Colonic mucosa (tissue), 4 donors: ENCODE measurements at places on chromosomes 2 and 18. TPM values are rescaled to one million over a fixed set of nuclear protein-coding genes. Genes with fewer than 3 reads are reported as not detected.

- H3K27ac ChIP-seq, result no peak overlapping the region
- H3K27me3 ChIP-seq, result no peaks in the 10 kb centered on the region
- H3K36me3 ChIP-seq, result no peaks in the 10 kb centered on the region
- DNase-seq, result no peak
Observed at GRCh38 chr2:143355870-143356269, 226.7 kb downstream of the ARHGAP15 start.

Gene B3GNT7
- total RNA-seq, result 258 TPM

DNA sequence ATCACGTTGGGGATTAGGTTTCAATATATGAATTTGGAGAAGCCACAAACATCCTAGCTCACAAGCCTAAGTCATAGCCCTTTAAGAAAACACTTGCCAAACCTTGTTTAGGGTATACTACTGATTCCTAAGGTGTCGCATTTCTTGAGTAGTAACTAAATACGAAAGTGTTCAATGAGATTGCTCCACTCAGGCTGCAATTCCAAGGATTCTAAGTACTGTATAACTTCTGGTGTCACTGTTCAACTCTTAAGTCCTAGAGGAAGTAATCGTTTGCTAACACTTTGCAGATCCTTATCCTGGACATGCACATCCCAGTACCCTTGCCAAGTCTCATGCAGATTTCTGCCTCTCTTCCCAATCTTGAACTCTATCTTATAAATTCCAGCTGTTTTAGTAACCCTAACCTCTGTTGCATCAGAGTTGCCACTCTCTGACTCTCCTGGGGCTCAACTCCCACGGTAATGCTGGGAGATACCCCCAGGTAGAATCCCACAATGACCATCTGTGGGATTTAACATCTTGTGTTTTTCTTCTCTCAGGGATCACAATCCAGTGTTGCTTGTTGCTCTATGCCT lies 122.4 kb downstream of the HIBCH start:
- DNase-seq, result no peak
- H3K27me3 ChIP-seq, result no peaks in the 10 kb centered on the region
- no peaks in the 10 kb centered on the region for H3K4me1 ChIP-seq
- no peak overlapping the region for H3K27ac ChIP-seq
- H3K4me3 ChIP-seq, result no peak overlapping the region

- no peaks in the 10 kb centered on the region for H3K4me1 ChIP-seq
- DNase-seq, result no peak
- H3K36me3 ChIP-seq, result no peaks in the 10 kb centered on the region
- H3K27me3 ChIP-seq, result no peaks in the 10 kb centered on the region
- no peak overlapping the region for H3K27ac ChIP-seq
Observed at GRCh38 chr2:177730363-177730762, 337.8 kb downstream of the AGPS start.

Gene TMEM182
- 3.8 TPM for total RNA-seq

DNA sequence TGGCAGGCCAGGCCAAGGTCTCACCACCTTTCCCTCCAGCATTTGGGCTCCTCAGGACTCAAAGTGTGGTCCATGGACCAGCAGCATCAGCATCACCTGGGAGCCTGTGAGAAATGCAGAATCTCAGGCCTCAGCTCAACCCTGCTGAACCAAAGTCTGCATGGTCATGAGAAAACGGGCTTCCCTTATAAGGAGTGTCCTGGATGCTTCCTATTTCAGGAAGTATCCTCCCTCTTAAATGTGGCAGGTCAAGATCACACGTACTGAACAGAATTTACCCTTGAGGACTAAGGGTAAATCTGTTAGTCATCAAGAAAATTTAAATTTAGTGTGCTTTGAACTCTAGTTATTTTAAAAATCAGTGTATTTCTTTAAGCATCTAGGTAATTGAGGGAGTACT lies 11.8 kb downstream of the CD8A start:
- H3K36me3 ChIP-seq, result no peaks in the 10 kb centered on the region
- no peak for DNase-seq
- no peak overlapping the region for H3K27ac ChIP-seq
- no peaks in the 10 kb centered on the region for H3K27me3 ChIP-seq

Gene ZNF521
- total RNA-seq, result 3.8 TPM

- no peaks in the 10 kb centered on the region for H3K36me3 ChIP-seq
- peaks cover 18% of the 10 kb centered on the region for H3K4me1 ChIP-seq
- no peak overlapping the region for H3K27ac ChIP-seq
- no peaks in the 10 kb centered on the region for H3K27me3 ChIP-seq
- no peak for DNase-seq
Observed at GRCh38 chr2:96501471-96501874, 3.7 kb downstream of the NEURL3 start.

Gene FAM237A
- total RNA-seq, result not detected

- no peaks in the 10 kb centered on the region for H3K27me3 ChIP-seq
- no peaks in the 10 kb centered on the region for H3K36me3 ChIP-seq
- peak; percentile 84 for DNase-seq
Observed at GRCh38 chr18:49728542-49728941, 84.8 kb downstream of the ACAA2 start.

DNA sequence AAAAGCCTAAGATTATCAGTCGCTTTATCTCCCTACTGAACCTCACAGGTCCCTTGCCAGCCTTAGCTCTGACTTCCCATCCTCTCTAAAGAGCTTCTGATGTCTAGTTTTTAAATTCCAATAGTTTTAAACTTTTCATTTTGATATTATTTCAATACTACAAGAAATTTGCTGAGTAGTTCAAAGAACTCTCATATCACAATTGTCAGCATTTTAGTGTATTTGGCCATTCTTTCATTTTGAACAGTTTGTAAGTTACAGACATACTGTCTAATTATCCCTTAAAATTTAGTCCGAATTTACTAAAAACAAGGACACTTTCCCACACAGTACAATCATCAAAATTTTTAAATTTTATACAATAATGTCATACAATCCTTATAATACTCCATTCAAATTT lies 666.8 kb upstream of the SETBP1 start:
- H3K4me1 ChIP-seq, result no peaks in the 10 kb centered on the region
- no peaks in the 10 kb centered on the region for H3K36me3 ChIP-seq
- no peak for DNase-seq
- H3K4me3 ChIP-seq, result no peak overlapping the region

- no peaks in the 10 kb centered on the region for H3K36me3 ChIP-seq
- H3K4me3 ChIP-seq, result no peak overlapping the region
- no peaks in the 10 kb centered on the region for H3K4me1 ChIP-seq
- no peaks in the 10 kb centered on the region for H3K27me3 ChIP-seq
- peak; percentile 84 for DNase-seq
Observed at GRCh38 chr2:230007931-230008707, 60.6 kb downstream of the SLC16A14 start.

Gene LCT
- total RNA-seq, result 0.12 TPM

Gene CNGA3
- 0.20 TPM for total RNA-seq

Gene RALB
- 71.8 TPM for total RNA-seq

Gene IL36G
- 0.40 TPM for total RNA-seq

Gene CROCC2
- 0.05 TPM for total RNA-seq

GRCh38 chr2:169329688-169330554 lies 32.4 kb downstream of the LRP2 start:
- no peaks in the 10 kb centered on the region for H3K27me3 ChIP-seq
- no peak overlapping the region for H3K27ac ChIP-seq
- no peak overlapping the region for H3K4me3 ChIP-seq
- no peaks in the 10 kb centered on the region for H3K4me1 ChIP-seq
- DNase-seq, result no peak
- no peaks in the 10 kb centered on the region for H3K36me3 ChIP-seq

Gene CFC1
- total RNA-seq, result not detected

DNA sequence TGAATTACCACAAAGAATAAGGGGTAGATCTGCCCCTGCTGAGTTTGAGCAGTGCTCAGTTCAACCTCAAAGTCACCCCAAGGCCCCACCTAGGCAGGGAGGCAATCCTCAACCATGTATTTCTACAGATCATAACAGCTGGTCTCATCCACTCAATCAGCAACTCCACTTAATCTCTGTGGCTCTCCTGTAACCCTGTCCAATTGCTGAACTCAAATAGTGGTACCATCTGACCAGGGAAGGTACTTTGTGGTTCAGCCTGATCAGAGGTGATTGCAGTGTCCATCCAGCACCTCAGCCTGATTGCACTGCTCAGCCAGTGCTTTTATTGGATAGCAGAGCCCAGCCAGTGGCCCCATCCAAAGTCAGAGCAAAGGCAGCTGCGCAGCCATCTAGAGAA lies 91.0 kb upstream of the SLC4A10 start:
- H3K27me3 ChIP-seq, result no peaks in the 10 kb centered on the region
- no peak for DNase-seq
- H3K4me3 ChIP-seq, result no peak overlapping the region
- H3K4me1 ChIP-seq, result no peaks in the 10 kb centered on the region
- no peaks in the 10 kb centered on the region for H3K36me3 ChIP-seq

Gene ALPG
- 1.7 TPM for total RNA-seq

DNA sequence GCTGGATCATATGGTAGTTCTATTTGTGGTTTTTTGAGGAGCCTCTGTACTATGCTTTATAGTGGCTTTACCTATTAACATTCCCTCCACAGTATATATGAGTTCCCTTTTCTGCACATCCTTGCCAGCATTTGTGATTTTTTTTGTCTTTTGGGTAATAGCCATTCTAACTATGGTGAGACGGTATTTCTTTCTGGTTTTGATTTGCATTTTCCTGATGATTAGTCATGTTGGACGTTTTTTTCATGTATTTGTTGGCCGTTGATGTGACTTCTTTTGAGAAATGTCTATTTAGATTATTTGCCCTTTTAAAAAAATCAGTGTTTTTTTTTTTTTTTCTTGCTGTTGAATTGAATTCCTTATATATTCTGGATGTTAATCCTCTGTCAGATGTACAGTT lies 31.1 kb downstream of the ACTR3 start:
- H3K4me1 ChIP-seq, result peaks cover 5% of the 10 kb centered on the region
- DNase-seq, result no peak
- H3K27ac ChIP-seq, result no peak overlapping the region
- H3K36me3 ChIP-seq, result no peaks in the 10 kb centered on the region
- no peak overlapping the region for H3K4me3 ChIP-seq

- no peak for DNase-seq
- no peaks in the 10 kb centered on the region for H3K4me1 ChIP-seq
- no peaks in the 10 kb centered on the region for H3K27me3 ChIP-seq
- H3K4me3 ChIP-seq, result no peak overlapping the region
- H3K27ac ChIP-seq, result no peak overlapping the region
Observed at GRCh38 chr18:74632351-74632679, 34.6 kb downstream of the ZNF407 start.

GRCh38 chr2:68645523-68645922 lies 2.1 kb downstream of the PROKR1 start:
- no peak for DNase-seq
- peaks cover 25% of the 10 kb centered on the region for H3K27me3 ChIP-seq
- H3K4me1 ChIP-seq, result peaks cover 6% of the 10 kb centered on the region
- no peaks in the 10 kb centered on the region for H3K36me3 ChIP-seq
